Aorta (tissue), 5 donors: ENCODE measurements at places on chromosomes 2 and 18. TPM values are rescaled to one million over a fixed set of nuclear protein-coding genes. Genes with fewer than 3 reads are reported as not detected.

Gene ARHGAP25
- 21.1 TPM for total RNA-seq

Gene MROH2A
- not detected for total RNA-seq

Gene GALR1
- not detected for total RNA-seq

DNA sequence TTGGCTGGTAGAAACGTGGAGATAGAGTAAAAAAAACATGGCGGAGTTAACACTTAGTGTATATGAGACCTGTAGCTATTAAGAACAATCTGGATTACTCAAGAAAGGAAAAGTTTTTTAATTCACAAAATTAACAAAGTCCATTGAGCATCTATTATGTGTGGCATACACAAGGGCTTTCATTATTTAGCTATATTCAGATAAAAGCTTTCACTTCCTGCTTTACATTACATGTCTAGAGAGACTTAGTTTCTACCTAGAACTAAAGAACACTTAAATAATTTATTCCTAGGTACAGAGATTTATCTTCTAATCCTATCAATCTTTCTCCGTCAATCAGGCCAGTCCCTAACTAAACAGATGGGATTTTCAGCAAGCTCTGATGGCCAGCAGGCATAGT lies 196.0 kb upstream of the SLC39A10 start:
- no peak for DNase-seq

DNA sequence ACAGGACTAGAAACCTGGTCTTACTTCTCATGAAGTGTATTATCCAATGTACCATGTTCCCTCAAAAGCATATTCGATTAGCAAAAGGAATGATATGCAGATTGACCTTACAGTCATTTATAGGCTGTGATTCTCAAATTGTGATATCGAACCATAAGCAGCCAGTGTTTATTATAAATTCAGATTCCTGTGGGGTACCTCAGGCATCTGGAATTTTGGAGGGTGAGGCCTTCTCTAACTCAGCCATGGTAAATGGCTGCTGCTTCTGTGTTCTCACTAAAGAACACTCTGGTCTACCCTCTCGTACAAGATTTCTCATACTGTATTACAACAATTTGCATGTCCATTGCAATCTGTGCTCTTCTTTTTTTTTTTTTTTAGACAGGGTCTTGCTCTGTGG lies 84.5 kb downstream of the PRPF40A start:
- DNase-seq = no peak

GRCh38 chr2:71530641-71531332 lies 77.4 kb downstream of the DYSF start:
- DNase-seq = peak; percentile 33

GRCh38 chr2:25411281-25411680 lies 69.6 kb upstream of the DNMT3A start:
- no peak for DNase-seq

DNA sequence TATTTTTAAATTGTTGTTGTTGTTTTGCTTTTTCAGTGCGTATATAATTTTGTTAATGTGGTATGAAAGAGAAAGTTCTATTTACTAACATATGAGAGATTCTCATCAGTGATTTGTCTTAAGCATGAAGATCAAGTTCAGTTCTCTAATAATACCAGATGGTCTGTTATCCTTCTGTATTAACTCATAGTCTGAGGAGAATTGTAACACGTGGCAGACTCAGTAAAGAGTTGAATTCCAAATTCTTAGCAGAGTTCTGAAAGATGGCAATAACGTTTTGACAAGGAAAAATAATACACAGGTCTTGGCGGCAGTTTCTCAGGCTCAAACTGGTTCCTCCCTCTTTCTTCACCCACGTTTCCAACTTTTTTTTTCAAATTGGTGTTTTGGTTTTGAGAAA lies 17.2 kb upstream of the COL3A1 start:
- DNase-seq = no peak

GRCh38 chr2:217366966-217367365 lies 507.1 kb upstream of the TNP1 start:
- no peak for DNase-seq

- no peak for DNase-seq
Measured at GRCh38 chr18:32459361-32460101, 11.2 kb downstream of the GAREM1 start.

DNA sequence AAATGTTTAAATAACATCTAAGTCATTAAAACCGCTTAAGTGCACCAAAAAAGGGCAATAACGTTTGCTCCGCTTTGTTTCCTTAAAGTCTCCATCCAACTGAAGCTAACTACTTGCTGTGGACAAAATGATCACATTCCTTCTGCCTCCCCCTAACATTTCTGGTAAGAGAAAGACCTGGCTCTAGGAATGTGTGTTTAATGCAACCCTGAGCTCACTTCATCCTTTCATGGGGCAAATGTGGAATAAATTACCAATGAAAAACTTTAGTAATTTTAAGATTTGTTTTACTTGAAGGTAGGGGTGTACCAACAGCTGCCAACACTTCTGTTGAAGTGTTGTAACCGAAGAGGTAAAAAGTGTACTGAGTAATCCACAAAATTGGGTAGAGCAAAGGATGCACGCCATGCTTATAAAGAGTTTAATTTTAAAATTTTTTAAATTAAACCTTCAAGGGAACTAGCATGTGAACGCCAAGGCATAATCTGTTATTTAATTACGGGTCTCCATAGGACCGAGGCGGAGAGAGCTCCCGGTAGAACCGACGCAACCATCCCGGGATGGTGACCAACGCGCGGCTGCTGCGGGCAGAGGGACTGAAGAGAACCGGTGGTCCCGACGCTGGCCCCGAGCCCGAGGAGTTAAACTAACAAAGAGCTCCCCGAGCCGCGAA lies 1.1 kb downstream of the HNRNPLL start:
- DNase-seq = no peak

- no peak for DNase-seq
Measured at GRCh38 chr2:147001061-147001460, 843.8 kb upstream of the ACVR2A start.
